ENCODE measurements at places on chromosomes 16 and 17. TPM values are rescaled to one million over a fixed set of nuclear protein-coding genes. Genes with fewer than 3 reads are reported as not detected.

DNA sequence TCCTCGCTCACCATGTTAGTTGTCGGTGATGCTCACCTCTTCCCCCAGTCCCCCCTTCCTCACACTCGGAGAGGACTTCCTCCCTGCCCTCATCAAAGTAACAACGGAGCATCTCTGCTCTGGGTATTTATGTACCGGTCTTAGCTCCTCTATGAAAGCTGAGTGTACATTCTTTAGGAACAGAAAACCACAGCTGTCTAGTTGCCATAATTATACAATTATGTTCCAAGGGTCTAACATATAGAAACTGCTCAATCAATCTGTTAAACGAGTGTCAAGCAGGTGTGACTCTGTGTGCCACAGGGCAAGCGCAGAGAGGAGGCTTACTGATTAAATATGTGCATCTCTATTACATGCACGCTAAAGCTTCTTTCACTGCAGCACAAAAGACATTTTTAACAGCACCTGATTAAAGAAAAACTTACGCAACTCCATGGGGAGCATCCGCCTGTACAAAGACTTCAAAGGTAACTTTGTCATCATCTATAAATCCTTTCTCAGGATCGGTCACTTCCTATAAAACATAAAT is 37.8 kb downstream of the LITAFD start:
- no peak for DNase-seq
- H3K36me3 ChIP-seq, result peaks cover 56% of the 10 kb centered on the region
- H3K27me3 ChIP-seq, result peaks cover 7% of the 10 kb centered on the region
- H3K4me1 ChIP-seq, result peaks cover 63% of the 10 kb centered on the region
- H3K27ac ChIP-seq, result peak overlapping the region; percentile 41

GRCh38 chr17:28473542-28473941 is at the start of gene SLC13A2:
TSS of gene SLC13A2 (plus strand) at chr17:28473644. CDS start at chr17:28473713, 69 bp downstream.
- H3K4me3 ChIP-seq, result no peak within 1 kb of the TSS
- H3K27me3 ChIP-seq, result no peaks in the 10 kb centered on the region
- peaks cover 6% of the 10 kb centered on the region for H3K4me1 ChIP-seq
- no peaks in the 10 kb centered on the region for H3K36me3 ChIP-seq
- H3K27ac ChIP-seq, result no peak within 1 kb of the TSS
- no peak for DNase-seq

DNA sequence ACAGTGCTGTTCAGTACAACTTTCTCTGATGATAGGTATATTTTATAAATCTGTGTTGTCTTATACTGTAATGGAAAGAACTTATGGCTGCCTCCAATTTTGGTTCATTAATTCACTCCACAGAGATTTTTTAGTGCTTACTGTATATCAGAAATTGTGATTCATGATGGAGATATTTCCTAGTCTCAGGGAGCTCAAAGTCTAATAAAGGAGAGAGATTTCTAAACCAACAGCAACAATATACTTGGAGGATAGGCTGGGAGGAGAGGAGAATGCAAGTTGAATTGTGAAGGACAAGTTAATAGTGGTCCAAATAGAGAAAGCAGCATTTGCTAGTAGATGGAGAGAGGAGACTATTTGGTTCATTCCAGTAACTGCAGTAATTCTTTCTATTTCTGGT is 63.5 kb downstream of the TANC2 start:
- no peak for DNase-seq
- no peak overlapping the region for H3K4me3 ChIP-seq
- H3K36me3 ChIP-seq, result peaks cover 3% of the 10 kb centered on the region
- peaks cover 2% of the 10 kb centered on the region for H3K4me1 ChIP-seq

The GDPD3 gene
- not detected for polyA plus RNA-seq

The CDH5 gene
- polyA plus RNA-seq, result not detected

The CBX4 gene
- 4.9 TPM for polyA plus RNA-seq

Data from immature natural killer cell (primary cell).